Cortex of kidney (tissue), 1 donor: ENCODE measurements at places on chromosomes 4 and X.

DNA sequence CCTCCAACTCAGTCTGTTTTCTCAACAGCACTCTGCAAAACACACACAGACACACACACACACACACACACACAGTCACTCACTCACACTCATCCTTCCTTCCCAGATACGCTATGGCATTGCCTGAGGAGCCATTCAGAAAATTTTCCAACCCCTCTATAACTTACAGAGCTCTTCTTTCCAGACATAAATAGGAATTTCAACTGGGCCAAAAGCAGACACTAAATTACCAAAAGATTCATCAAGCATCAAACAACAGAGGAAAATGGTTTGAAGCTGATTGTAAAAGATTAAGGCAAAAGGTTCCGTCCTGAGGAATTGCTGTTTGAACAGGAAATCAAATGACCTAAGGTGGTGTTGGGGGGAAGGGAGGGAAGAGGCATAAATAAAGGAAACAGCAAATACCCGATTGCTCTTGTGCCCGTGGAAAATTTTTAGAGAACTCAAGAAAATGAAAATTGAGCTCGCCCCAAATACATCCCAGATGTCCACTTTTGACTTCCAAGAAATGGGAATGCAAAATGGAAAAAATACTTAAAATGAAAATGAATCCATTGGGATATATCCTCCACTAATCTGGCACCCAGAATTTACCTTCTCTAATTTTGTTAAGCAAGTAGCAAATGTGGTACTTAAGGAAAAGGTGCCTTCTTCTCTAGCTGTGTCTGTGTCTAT, 183.6 kb downstream of the QDPR start:
- no peak for DNase-seq

DNA sequence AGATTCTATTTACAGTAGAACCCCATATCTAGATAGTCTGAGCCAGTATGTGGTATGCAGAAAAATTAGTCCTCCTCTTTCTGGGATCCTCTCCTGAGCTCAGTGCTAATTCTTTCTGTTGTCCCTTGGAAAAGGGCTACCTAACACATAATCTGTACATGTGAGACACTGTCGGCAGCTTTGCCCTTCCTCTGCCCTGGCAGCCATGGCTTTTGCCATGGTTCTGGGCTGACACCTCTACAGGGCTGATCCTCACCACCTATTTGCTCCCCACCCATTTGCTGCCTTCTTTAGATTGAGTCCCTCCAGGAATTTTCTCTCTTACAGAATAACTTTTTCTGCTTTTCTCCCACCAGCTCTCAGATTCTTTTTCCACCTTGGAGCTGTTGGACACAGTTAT, 64.7 kb upstream of the MAP9 start:
- DNase-seq = no peak

GRCh38 chr4:116880625-116881024, 204.8 kb downstream of the TRAM1L1 start:
- no peak for DNase-seq

- no peak for DNase-seq
These were observed 238.7 kb upstream of the KCNIP4 start for GRCh38 chr4:22187203-22187820.

GRCh38 chr4:98179951-98180350, 36.7 kb upstream of the STPG2 start:
- no peak for DNase-seq
